ENCODE measurements at places on chromosomes 16 and 17. TPM values are rescaled to one million over a fixed set of nuclear protein-coding genes. Genes with fewer than 3 reads are reported as not detected.

KRT28 gene
- not detected for polyA plus RNA-seq

STAT5B gene
- 33.1 TPM for polyA plus RNA-seq

CX3CL1 gene
- polyA plus RNA-seq = 0.08 TPM

RNF43 gene
- polyA plus RNA-seq = 2.5 TPM

TMC8 gene
- polyA plus RNA-seq = 0.32 TPM

KRT25 gene
- polyA plus RNA-seq = not detected

DHRS11 gene
- polyA plus RNA-seq = 11.2 TPM

MYH3 gene
- 2.6 TPM for polyA plus RNA-seq

ZNF652 gene
- polyA plus RNA-seq = 5.5 TPM

SSTR5 gene
- 0.06 TPM for polyA plus RNA-seq

MYOCD gene
- 7.1 TPM for polyA plus RNA-seq

GJC1 gene
- 21.7 TPM for polyA plus RNA-seq

CLEC18B gene
- 0.51 TPM for polyA plus RNA-seq

SLC35G6 gene
- polyA plus RNA-seq = not detected

MT4 gene
- not detected for polyA plus RNA-seq
